ENCODE measurements at places on chromosomes 13 and 19.

- no peak for DNase-seq
These were observed 20.4 kb downstream of the MPND start for GRCh38 chr19:4363571-4364304.

- no peak for DNase-seq
These were observed 26.3 kb downstream of the TGDS start for GRCh38 chr13:94569615-94570014.

GRCh38 chr13:24693862-24694471 is 13.8 kb downstream of the ATP12A start:
- no peak for DNase-seq

DNA sequence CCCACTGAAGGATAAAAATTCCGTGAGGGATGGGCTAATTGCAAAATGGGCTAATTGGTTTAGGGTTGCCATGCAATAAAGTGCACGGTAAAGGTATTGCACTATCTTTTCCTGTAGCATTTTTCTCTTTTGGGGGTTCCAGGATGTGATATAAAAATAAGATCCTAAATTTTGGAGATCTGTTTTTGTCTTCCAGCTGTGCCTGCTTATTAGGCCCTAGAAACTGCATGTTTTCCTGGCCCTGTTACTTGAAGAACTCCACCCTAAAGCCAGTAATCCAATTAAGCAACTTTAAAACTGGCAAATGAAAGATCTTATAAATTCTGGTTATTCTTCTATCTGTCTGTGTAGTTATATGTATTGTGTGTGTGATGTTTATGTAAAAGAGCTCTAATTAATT is 2489.6 kb downstream of the PCDH9 start:
- no peak for DNase-seq

- no peak for DNase-seq
These were observed 89.6 kb upstream of the RXFP2 start for GRCh38 chr13:31649766-31650165.

- no peak for DNase-seq
These were observed 103.3 kb downstream of the DGKH start for GRCh38 chr13:42151781-42152180.

DNA sequence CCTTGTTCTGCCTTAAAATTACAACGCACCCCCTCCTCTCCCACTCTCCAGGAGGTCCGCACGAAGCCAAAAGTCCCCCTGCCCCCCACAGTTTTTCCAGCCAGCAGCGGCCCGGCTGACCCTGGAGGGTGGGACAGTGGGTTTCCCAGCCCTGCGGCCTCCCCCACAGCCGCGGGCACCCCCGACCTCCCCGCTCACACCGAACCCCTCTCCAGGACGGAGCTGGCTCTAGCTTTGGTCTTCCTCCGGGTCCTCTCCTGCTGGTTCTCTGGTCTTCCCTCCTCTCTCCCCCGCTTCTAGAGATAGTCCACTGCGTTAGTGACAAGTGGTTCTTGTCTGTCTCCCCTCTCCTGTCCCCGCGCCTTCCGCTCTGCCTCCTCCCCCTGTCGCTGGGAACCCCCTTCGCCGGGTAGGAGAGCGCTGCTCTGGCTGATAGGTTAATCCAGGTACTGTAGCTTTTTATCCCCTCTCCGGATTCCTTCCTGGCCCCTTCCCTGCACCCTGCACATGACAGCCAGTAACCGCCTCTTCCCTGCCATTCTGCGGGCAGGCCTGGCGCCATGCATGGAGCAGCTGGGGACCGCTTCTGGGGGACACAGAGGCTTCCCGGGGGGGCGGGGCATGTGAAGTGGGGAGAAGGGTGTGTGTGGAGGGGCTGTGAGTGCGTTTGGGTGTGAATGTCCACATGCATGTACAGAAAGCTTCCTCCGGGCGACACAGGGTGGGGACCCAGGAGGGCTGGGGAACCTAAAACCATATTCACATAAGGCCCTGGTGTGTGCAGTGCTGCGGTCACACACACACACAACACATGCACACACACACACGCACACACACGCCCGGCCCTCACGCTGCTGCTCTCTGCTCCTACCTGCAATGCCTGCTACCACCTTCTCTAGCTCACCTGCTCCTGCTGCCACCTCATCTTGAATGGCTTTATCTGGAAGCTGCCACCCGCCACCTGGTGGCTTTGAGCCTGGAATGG is 17.2 kb downstream of the PRR36 start:
- DNase-seq: no peak

DNA sequence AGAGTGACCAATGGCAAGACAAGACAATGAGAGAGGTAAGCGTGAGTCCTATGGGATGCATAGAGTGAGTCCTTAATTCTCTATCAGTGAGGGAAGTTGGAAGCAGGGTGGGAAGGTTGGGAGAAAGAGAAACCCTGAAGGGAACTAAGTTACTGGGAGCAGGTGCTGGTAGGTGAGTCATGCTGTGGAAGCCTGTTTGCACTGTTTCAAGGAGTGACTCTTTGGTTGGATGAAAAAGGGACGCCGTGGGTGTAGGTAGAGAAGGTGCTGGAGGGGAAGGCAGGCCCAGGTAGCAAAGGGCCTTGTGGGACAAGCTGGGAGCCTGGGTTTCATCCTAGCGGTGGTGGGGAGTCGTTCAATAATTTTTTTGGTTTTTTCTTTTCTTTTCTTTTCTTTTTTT is 21.9 kb downstream of the IGFL1 start:
- DNase-seq: no peak

Data from Peyer's patch (tissue), 4 donors.